ENCODE measurements at places on chromosomes 1 and 21. TPM values are rescaled to one million over a fixed set of nuclear protein-coding genes. Genes with fewer than 3 reads are reported as not detected.

The TMEM52 gene
- not detected for total RNA-seq

The SCMH1 gene
- 30.9 TPM for total RNA-seq

The TAS1R1 gene
- total RNA-seq: 0.29 TPM

The TNNI3K gene
- 0.72 TPM for total RNA-seq

The RNF186 gene
- not detected for total RNA-seq

Measured in osteoblast (primary cell).